GM12892 (cell line): ENCODE measurements at places on chromosomes 12 and 14.

- DNase-seq, result no peak
These were observed 76.0 kb downstream of the CHGA start for GRCh38 chr14:92998946-92999345.

DNA sequence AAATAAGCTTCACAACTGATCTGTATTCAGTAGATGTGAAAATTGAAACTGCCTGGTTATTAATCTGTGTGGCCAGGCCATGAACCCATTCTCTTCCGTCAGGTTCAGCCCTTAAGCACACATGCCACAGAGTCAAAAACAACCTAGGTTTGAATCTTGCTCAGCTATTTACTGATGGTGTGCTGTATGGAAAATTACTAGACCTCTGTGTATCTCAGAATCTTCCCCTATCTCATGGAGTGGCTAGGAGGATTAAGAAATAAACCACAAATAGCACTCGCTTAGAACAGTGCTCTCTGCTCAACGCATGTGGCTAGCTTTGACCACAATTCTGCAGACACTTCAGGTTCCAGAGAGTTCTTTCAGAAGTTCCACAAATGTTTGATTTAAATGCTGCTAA is 240.7 kb upstream of the PLEKHG7 start:
- no peak for DNase-seq

DNA sequence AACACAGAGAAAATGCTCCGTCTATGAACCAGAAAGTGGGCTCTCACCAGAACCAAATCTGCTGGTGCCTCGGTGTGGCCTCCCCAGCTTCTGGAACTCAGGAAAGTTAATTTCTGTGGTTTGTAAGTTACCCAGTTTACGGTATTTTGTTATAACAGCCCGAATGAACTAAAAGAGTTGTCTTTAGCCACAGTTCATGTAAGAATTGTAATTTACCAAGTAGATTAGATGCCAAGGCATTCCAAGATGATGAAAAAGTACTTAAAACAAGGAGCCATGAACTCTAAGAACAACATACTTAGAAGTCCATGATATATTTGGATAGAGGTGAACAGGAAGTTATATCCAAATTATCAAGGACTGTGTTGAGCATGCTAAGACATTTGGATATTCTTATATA is 259.9 kb upstream of the GARIN6 start:
- no peak for DNase-seq

GRCh38 chr12:14961466-14962152 is at the start of gene ARHGDIB:
Gene ARHGDIB (minus strand): TSS chr12:14961601. CDS start chr12:14950712, 10,889 bp downstream.
- no peak for DNase-seq

- no peak for DNase-seq
These were observed 83.0 kb downstream of the TTC7B start for GRCh38 chr14:90733139-90733808.

DNA sequence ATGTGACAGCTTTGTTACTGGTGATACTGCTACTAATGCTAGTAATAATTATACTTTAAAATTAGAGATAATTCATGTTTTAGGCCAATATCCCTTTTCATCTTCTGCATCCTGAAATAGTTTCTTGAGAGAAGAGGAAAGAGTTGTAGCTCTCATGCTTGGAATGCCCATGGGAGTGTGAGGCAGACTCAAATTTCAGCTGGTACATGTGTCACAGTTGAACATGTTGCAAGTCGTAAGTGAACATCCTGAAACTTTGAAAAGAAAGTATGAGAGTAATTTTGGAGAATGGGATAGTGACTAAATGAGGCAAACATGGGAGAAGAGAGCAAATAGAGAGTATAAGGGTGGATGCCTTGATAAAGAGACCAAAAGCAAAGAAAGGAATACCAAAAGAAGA is 168.0 kb downstream of the TMTC3 start:
- no peak for DNase-seq

DNA sequence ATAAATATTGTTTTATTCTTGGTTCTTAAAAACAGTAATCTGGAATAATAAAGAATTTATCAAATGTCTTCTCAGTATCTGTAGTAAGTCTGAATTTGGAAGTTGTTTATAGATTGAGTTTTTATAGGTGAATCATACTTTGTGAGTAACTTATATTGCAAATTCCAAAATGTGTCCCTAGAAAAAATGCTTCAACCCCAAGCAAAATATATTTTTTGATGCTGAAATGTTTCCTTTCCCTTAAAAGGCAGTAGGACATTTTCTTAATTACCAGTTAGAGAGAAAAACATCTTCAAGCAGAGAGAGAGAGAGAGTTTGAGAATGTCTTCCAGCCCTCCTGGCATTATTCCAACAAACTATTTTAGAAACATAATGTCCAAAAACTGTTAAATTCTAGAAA is 37.9 kb downstream of the PELI2 start:
- DNase-seq, result no peak

DNA sequence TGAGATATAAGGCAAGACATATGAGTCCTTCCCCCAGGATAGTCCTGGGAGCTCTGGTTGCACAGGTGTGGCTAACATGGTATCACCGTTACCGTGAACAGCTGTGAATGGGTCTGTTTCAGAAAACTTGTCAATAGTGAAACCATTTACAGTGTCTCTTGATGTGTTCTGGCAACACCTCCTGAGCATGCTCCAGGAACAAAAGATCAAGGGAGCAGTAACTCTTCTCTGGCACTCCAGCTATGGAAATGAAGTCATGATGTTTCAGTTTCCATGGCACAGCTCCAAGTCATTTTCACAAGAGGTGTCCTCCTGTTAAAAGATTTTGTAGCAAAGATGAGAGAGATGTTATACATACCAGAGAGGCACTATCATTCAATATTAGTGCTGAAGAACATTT is 253.7 kb downstream of the SNAPC1 start:
- DNase-seq, result no peak

- no peak for DNase-seq
These were observed 151.2 kb upstream of the RFLNA start for GRCh38 chr12:124143726-124144125.

GRCh38 chr12:129902371-129903091 is 1.3 kb downstream of the TMEM132D start:
- no peak for DNase-seq

DNA sequence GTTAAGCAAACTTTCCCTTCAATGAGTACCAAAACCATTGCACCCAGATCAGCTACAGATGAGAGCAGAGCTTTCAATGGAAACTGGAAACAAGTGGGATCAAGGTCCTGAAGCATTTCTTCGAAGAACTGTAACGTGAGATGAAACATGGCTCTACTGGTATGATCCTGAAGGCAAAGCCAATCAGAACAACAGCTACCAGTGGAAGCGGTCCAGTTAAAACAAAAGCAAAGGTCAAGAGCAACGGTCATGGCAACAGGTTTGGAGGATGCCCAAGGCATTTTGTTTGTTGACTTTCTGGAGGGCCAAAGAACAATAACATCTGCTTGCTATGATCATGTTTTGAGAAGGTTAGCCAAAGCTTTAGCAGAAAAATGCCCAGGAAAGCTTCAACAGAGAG is 137.9 kb upstream of the CPSF6 start:
- DNase-seq, result no peak

- DNase-seq, result no peak
These were observed 150.1 kb downstream of the EGLN3 start for GRCh38 chr14:33800735-33801163.

DNA sequence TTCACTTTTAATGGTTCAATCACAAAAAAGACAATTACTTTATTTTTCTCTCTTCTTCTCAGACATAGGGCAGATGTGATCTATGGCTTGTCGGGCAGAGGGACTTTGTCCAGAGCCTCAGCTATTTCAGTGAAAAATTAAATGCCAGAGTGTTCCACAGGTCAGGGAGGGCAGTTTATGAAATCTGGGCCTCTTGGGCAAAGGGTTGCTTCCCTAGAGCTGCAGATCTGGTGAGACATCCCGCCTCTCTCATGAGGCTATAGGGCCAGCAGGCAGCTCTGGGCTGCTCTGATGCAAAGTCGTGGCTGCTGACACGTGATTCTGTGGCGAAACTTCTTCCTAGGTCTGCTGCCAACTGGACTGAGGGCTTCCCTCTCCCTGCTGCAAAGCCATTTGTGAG is 6.0 kb downstream of the CLMN start:
- no peak for DNase-seq

- DNase-seq, result no peak
These were observed 37.6 kb downstream of the INSM2 start for GRCh38 chr14:35571598-35571997.

GRCh38 chr14:104794631-104794992 is 936 bp downstream of the AKT1 start:
- no peak for DNase-seq

GRCh38 chr14:58238252-58239243 is 6.1 kb upstream of the PSMA3 start:
- DNase-seq, result no peak

DNA sequence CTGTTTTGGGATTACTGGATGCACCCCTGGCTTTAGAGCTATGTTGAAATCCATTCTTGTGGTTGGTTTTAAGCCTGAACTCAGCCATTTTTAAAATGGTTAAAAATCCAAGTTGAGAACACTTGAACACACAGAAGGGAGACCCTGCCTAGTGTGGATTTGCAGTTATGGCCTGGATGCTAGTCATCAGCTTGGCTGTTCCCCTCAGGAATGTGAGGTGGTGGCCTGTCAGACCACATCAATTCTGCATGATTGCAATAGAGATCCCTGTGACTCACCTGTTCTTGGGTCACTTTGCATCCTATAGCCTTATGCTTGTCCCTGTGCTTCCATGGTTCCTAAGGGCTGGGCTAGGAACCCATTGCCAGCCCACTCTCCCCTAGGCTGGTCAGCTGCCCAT is 454.1 kb downstream of the ATP23 start:
- DNase-seq, result no peak

- DNase-seq, result no peak
These were observed 445.4 kb downstream of the BCL11B start for GRCh38 chr14:98826618-98827017.

DNA sequence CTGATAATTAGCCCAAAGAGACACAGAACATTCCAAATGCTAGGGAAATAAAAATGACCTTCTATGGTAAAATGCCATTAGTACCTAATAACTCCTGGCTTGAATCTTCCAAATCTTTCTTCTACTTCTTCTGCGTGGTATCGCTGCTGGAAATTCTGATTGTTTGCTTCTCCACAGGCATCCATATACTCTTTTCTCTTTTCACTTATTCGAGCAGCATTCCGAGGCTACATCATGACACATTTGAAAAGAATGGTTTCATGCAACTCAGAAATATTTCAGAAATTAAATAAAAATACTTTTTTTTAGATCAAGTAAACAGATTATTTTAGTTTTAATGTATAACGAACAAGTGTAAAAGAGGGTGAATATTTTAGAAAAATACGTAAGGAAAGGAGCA is 18.9 kb downstream of the ZCCHC8 start:
- DNase-seq, result no peak

DNA sequence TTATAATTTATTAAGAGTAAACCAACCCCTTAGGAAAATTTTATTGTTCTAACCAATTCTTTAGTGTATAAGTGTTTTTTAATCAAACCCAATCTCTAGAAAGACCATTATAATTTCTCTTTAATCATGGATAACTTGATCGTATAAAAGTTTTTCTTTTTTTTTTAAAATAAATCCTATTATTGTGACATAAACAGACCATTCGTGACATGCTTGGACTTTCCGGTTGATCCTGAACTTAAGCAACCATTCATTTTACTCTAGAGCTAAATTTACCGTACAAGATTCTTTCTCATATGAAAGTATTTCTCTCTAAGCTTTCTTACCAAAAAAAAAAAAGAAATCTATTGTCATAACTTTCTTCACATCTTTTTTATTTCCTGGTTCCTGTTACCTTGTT is 32.6 kb upstream of the SLC38A4 start:
- no peak for DNase-seq

GRCh38 chr12:98422812-98423211 is 92.6 kb upstream of the TMPO start:
- DNase-seq, result no peak

GRCh38 chr14:104506461-104507253 is 72.9 kb upstream of the C14orf180 start:
- DNase-seq, result no peak

DNA sequence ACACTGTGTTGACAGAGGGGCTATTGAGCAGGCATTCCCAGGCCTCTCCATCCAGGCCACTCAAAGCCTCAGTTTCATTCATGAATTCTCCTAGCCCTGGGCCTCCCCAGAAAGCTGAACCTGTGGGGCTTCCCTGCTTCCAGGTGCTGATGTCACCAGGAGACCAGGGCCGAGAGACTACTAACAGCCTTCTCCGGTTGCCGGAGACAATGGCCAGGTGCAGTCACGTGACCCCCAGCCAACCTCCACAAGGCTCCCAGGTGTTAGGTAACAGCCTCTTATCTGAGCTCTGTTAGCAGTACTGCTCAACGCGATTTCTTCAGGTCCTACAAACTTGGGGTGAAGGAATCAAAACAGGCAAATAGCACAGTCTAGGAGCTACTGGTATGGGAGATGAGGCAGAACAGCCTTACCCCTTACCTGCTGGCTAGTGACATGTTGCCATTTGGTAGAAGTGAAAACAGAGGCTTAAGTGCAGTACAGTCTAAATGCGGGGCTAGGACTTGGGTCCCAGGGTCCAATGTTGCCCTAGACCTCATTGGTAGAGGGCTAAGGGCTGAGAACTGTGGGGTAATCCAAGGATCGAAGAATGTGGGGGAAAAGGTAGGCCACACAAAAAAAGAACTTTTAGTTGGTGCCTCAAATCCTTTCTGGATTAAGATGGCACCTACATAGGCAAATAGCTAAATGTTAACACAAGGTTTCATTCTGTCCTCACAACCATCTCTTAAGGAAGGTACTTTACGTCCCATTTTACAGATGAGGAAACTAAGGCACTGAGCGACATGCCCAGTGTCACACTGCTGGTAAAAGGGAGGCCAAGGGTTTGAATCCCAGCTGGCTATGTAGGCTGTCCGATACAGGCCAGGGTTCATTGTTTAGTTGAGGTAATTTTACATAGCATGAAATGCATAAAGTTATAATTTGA is 3.8 kb downstream of the CCDC88C start:
- no peak for DNase-seq

DNA sequence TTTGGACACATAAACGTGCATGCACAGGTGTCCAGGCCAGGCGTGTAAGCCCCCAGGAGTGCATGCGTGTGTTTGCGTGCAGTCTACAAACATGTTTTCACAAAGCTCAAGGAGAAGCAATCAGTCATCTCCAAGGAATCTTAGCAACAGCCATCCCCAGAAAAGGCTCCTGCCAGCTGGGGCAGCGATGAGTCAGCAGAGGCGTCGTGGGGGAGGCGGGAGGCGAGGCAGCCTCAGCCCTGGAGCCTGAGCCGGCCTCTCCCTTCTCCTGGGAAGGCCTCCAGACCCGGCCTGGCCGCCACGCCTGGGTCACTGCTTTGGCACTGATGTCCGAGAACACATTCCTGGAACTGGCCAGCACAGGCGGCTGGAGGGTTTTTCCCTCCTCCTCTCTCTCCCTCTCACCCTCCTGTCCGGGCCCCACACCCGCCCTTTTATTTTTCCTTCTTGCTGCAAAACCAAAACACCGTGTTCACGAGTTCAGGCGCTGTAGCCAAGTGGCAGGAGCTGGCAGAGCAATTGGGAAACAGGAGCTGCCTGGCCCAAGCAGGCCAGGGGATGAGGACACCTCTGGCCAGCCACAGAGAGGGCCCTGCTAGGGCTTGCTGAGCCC is 92.7 kb downstream of the LRRC74A start:
- DNase-seq, result no peak

- DNase-seq, result no peak
These were observed 4.5 kb upstream of the RPGRIP1 start for GRCh38 chr14:21275261-21275858.
